NCI-H2081 (cell line): ENCODE measurements at places on chromosomes 13 and 19.

DNA sequence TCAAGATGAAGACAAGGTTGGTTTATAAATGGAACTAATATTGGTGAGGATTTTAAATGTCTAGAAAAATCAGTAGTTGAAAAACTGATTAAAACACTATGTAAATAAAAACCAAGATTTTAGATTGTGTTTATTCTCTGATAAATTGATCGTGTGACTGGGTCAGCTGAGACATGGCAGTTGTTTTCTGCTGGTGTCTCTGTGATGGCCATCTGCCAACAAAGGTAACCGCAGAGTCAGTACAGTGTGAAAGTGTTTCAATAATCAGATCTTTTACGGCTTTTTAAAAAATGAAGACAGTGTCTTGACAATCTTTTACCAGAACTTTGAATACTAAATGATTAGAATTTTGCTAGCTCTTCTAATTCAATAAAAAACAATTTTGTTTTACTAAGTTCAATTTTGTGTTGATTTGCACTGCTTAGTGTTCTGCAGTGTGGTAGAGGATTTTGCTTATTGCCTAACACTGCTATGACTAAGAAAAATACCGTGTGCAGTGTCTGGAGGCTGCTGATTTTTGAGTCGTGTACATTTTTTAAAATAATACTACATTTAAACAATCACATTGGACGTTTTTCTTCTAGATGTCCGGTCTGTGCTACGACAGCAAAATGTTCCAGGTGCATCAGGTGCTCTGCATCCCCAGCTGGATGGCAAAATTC is 32.7 kb upstream of the GPR183 start:
- DNase-seq, result no peak

GRCh38 chr19:56866538-56866937 is 26.0 kb upstream of the PEG3 start:
- no peak for DNase-seq

GRCh38 chr13:25214491-25215252 is 42.6 kb upstream of the AMER2 start:
- no peak for DNase-seq

DNA sequence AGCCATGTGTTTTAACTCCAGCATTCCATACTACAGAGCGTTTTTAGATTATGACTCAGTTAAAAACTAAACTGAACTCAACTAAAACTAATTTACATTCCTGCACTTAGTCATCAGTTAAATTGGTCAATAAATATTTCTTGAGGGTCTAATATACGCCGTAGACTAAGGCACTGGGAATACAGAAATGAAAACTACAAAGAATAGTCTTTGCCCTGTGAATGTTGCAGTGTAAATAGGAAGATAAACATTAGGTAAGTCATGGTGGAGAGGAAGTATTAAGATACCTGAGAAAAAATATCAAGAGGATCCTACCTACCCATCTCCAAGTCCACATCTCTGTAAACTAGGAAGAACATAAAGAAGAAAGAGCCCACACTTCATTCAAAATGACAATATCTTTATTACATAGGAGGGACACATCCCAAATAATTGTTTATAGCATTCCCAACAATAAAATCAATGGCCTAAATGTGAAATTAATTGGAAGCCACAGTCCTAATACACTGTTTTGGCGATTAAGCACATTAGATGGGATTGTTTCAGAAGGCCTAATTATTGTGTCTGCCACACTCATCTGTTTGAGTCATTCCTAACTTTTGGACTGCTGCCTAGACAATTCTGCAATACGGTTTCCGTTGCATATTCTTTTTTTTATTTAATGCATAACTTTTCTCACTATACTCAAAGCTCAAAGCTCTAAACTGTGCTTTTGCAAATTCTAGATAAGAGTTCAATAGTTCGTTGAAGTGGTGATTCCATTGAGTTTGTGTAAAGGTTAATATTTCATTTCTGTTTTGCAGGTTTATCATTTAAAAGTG is 52.9 kb downstream of the MBNL2 start:
- DNase-seq, result no peak

DNA sequence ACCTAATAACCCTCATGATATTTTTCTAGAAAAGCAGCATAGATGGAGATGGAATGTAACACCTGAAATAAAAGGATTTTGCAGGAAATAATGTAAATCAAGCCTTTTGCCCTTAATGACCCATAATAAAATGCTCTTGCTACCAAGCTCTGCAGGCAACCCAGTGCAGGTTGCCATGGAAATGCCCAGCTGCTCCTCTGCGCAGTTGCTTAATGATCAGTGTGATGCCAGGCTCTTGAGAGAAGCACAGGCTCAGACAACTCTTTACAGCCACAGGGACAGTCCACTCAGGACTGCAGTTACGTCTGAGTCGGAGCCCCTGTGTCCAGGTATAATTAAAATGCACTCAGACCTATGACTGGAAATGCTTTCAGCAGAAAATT is 165.5 kb downstream of the LACC1 start:
- DNase-seq, result peak; percentile 24

DNA sequence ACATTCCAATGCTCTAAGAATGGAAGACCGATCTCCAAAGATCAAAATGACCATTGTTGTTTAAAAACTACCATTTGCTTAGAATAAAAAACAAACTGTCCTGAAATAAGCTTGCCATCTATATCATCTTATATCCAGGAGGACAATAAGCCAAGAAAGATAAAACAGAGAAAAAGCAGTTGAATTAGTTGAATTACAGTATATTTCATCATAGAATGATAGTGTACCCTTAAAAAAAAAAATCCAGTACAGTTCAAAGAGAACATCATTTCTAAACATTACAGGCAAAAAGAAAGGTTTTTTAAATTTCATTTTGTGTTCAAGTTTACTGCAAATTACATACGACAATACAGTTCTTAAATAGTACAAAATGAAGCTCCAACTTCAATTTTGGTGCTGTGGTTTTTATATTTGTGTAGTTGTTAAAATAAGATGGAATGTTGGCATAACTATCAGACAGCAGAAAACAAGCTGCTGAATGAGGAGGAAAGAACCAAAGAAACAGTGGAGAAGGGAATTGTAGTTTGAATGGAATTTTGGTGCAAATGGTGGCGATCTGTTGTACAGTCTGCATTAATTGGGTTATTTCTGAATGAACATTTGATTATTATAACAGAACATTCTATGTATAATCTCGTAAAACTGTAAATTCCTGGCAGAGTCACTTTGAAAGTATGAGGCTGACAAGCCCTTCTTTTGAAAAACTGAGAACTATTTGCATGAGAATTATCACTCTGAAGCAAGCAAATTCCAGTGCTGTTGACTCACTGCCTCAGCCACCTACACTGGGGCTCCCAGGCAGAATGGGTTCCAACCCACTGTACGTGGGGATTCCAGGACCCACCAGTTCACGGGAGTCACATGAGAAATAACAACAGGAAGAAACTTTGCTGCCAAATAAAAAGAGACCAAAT is 37.7 kb downstream of the LHFPL6 start:
- DNase-seq, result no peak

- no peak for DNase-seq
Observed at GRCh38 chr13:111339366-111340143, 19.1 kb downstream of the TEX29 start.

DNA sequence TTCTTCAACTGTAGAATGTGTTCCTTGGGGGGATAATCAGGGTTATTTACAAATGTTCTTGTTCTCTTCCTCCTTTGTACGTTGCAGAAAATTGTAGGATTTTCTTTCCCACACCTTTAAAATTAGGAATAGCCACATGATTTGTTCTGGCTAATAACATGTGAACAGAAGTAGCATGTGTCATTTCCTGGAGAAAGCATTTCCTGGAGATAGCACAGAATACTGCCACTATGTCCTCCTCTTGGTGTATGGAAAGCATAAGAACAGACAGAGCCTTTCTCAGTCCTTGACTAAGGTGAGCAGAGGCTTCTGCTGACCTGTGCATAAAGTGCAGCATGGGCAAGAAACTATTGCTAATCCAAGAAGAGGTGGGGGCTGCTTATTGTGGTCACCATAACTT is 101.8 kb downstream of the FAM216B start:
- DNase-seq, result no peak

GRCh38 chr13:31001647-31002046 is 69.2 kb downstream of the TEX26 start:
- DNase-seq, result no peak

DNA sequence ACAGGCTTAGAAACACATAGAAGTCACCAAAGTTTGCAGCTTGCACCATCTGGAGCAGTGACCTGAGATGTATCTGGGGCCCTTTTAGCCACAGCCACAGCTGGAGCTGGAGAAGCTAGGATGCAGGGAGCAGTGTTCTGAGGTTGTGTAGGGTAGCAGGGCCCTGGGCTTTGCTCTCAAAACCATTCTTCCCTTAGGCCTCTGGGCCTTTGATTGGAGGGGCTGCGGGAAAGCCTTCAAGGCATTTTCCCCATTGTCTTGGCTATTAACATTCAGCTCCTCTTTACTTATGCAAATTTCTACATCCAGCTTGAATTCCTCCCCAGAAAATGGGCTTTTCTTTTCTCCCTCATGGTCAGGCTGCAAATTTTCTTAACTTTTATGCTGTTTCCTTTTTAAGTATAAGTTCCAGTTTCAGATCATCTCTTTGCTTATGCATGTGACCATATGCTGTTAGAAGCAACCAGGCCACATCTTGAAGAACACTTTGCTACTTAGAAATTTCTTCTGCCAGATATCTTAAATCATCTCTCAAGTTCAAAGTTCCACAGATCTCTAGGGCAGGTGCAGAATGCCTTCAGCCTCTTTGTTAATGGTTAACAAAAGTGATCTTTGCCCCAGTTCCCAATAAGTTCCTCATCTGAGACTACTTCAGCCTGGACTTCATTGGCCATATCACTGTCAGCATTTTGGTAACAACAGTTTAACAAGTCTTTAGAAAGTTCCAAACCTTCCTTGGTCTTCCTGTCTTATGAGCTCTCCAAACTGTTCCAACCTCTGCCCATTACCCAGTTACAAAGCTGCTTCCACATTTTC is 48.5 kb downstream of the NBEA start:
- no peak for DNase-seq

GRCh38 chr13:107852072-107852471 is 363.3 kb downstream of the LIG4 start:
- no peak for DNase-seq

DNA sequence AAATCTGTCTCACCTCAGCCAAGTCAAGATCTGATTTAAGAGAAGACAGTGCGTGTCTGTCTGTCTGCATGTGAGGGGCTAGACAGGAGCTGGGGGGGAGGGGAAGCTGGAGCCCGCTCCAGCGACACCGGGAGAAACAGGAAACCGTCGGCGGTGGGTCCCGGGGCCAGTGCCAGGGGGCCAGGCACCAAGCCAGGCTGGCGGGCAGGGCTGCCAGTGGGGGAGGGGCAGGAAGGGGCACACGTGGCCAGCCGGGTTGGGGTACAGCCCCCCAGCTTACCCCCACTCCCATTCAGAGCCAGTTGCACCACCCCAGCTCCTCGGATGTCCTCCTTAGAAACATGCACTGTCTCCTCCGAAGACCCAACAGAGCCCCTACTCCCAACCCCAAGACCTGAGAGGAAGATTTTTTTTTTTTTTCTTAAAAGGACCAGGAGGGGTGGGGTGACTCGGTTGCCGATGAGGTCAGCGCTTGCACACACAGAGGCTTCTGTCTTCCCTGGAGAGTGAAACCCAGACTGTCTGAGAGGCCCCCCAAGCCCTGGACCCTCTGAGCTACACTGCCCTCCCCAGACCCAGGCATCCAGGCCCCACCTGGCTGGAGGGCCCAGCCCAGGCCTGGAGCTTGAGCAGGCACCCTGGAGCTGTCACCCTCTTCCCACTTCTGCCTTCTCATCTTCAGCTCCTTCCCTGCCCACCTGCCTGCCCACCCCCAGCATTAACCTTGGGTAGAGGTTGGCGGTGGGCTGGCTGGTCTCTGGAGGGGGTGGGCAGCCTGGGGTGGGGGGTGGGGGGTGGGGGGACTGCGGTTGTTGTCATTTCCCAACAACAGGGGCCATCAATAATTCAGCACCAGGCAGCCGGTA is 4.0 kb downstream of the ERF start:
- no peak for DNase-seq

GRCh38 chr13:24179486-24179850 is 18.9 kb downstream of the SPATA13 start:
- DNase-seq, result no peak

DNA sequence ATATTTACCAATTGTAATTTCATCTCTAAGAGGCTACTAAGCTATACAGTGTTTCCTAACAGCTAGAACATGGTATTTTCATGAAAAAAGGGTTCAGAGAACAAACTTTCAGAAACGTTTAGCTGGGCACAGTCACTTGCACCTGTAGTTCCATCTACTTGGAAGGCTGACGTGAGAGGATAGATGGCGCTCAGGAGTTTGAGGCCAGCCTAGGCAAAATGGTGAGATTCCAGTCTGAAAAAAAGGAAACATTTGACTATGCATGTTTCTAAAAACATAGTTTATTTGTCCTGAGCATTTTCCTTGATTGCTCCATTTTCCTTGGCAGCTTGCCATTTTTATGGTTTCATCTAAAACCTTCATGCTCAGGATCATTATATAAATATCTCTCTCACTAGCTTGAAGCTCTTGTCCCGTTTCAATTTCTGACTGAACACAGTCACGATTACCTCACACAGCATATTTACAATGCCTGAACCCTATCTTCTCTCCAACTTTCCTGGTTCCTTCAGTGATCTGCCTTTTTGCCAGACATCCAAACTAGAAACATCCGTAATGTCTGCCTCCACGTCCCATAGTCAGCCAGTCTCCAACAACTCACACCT is 200.8 kb downstream of the RGCC start:
- no peak for DNase-seq

DNA sequence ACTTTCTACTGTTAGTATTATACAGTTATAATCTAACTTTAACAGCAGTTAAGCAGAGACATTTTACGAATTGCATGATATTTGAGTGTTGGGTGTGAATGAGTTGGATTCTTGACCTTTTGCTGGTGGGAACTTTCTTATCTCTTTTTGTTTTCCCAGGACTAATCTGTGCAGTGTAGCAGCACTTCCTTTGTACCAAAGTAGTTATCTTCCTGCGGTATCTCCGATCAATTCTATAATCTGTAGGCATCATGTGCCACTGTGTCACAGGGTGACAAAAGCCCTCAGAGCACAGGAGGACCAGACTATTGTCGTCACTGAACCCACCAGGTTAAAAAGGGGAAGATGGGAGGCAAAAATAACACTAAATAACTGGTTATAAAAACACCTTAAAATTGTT is 823.5 kb downstream of the GPC5 start:
- DNase-seq, result no peak

GRCh38 chr19:38303517-38304351 is at the start of gene C19orf33:
Gene C19orf33, plus strand, starts transcription at chr19:38304251. Its CDS starts 11 bp downstream, at chr19:38304262.
- DNase-seq, result no peak

DNA sequence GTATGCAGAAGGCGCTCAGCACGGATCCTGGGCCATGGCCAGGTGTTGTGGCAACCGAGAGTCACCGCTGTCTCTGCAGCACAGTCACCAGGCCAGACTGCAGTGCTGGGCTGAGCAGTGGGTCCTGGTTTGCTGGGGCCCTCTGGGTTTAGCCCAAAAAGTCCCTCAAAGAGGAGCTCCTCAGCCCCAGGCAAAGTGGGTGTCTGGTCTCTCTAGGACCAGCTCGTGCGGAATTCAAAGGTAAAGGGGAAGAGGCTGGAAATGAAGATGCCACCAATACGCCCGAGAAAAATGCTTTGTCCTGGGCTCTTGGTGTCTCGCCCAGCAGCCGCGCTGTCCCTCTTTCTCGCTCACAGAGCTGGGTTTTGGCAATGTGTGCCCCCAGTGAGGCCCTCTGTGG is 38.5 kb upstream of the ANKRD10 start:
- DNase-seq, result no peak

- no peak for DNase-seq
Observed at GRCh38 chr19:5341448-5341820, 822 bp upstream of the PTPRS start.
